Right kidney (tissue), 9 donors: ENCODE measurements at places on chromosomes 12 and 14.

DNA sequence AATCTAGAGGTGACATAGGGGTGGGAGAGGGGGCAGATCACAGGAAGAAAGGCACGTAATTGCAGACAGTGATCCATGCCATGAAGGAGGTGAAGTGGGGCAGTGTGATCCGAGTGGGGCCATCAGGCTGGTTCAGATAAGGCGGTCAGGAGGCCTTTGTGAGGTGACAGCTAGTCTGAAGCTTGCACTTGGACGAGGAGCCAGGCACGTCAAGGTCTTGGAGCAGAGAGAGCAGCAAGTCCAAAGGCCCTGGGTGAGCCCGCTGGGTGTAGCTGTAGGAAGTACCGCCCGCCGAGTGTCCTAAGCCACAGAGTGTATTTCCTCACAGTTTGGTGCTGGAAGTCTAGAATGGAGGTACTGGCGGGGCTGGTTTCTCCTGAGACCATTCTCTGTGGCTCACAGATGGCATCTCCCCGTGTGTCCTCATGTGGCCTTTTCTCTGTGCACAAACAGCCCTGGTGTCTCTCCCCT lies 23.6 kb downstream of the RHOF start:
- no peak for DNase-seq

GRCh38 chr12:107593713-107594381 lies 91.8 kb upstream of the PWP1 start:
- DNase-seq: no peak

GRCh38 chr12:54166567-54167499 lies 22.0 kb downstream of the SMUG1 start:
- DNase-seq: peak; percentile 65

DNA sequence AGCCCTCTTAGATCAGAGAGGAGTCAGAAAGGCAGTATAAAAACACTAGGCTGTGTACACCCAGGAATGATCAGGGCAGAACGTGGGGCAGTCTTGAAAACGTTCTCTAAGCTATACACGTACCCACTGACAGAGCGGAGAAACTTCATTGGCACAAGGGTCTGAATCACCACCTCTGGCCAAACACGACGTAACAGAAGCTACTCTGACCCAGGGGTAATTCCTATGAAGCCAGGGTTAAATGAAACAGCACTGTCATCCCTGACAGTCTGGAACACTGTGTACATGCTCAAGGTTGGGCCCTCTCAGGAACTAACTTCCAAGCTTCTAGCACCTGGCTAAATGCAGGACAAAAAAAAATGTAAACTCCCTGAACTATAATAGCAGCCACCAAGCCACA lies 38.4 kb downstream of the PARP11 start:
- no peak for DNase-seq

DNA sequence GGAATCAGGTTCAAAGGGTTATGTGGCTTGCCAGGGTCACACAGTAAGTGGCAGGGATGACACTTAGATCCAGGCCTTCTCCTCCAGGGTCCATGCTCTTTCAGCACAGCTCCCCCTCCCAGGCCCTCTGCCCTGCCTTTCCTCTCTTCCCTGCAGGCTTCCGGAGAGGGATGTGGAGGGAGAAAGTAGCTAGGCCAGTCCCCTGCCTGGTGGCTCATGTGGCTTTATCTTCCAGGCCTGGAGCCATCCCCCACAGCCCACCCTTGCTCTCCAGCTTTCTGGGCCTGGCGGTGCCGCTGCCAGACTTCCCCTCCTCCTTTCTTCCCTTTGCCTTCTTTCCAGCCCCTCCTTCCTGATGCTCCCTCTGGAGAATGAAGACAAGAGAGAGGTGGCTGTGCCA lies 1.7 kb downstream of the PSMB11 start:
- no peak for DNase-seq

- DNase-seq: no peak
Observed at GRCh38 chr14:35197015-35197414, 74.7 kb downstream of the PRORP start.

- no peak for DNase-seq
Observed at GRCh38 chr12:32821293-32821692, 65.6 kb upstream of the YARS2 start.

DNA sequence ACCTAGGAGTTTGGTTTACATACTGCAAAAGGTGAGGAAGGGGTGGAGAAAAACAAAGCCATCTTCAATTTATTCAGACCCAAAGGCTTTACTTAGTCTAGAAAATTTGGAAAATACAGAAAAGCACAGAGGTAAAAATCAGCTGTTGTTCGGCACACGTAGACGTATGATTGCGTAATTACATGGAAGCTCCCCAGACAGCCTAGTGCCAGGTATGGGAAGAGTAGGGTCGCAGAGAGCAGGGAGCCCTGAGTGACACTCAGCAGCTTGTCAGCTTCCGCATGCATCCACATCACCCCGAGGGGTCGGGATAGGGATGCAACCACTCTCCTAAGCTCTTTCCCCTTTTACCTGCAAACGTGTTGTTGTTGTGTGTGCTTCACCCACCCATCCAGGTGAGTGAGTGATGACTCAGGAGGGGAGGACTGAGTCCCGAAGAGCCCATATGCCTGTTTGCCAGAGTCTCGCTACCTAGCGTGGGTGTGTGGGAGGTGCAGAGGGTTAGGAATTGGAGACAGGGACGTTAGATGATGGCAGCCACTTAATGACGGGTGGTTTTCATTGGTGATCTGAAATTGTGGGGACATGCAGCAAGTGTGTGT lies 20.1 kb downstream of the PIWIL1 start:
- DNase-seq: no peak

DNA sequence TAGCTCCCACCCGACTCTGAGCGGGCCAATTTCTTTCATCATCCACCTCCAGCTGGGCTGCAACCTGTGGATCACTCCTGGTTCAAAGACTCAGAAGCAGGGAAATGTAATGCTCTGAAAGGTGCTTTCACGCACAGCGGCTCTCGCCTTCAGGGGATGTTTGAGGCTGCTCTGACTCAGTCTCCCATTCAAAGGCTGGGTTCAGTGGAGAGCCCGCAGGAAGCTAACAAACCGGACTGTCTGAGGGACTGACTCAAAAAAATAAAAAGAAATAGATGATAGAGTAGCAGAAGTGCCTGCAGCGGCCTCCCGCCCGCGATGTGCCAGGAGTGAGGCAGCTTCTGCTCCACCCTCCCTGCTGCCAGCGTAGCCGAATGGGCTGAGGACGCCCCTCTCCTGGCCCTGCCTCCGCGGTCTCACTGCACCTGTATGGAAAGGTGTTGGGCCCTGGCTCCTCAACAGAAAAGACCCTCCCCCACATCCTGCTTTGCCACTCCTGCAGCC lies 98.0 kb downstream of the GCH1 start:
- DNase-seq: no peak
